ENCODE measurements at places on chromosomes 5 and 9.

DNA sequence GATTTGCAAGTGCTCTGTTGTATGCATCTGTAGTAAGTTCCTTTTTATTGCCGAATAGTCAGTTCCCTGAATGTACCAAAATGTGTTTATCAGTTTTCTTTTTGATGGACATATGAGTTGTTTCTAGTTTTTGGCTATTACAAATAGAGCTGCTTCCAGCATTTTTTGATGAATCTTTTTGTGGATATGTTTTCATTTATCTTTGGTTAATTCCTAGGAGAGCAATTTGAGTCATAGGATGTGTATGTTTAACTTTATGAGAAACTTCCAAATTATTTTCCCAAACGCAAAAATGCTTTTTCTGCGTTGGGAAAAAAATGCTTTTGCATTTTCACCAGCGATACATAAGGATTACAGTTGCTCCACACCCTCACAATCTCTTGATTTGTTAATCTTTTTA is 287.7 kb downstream of the FER start:
- no peak for DNase-seq

DNA sequence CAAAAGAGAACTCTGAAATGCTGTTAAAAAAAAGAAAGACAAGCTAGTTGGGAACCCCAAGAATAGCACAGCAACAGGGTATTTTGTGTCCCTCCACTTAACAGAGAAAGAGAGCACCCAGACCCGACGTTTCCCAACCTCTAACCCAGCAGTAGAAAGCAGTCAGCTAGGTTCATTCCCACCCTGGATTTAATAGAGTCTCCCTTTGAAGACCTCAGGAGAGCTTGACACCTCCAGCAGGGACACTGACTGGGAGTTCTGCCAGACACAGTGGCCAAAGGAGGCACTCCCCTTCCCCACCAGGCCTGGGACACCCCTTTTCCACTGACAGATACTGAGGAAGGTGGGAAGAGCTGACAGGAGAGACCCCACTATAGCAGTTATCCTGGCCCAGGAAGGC is 337.5 kb upstream of the MSX2 start:
- no peak for DNase-seq

DNA sequence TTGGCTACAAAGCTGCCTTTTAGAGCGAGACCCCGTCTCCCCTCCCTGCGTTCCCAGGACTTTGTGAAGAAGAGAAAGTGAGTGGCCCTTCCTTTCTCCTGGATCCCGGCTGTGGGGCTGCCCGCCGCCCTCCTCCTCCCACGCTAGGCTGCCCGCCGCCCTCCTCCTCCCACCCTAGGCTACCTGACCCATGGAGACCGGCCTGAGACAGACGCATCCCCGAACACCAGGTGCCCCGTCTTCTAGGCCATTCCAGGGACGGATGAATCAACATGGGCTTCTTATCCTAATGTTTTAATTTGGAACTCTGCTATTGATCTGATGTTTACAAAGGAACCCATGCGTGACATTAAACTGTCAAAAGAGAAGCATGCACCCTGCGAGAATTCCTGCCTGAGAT is 117.3 kb upstream of the LPCAT1 start:
- no peak for DNase-seq

- no peak for DNase-seq
Measured at GRCh38 chr5:155605920-155606319, 592.4 kb downstream of the KIF4B start.

- DNase-seq = no peak
Measured at GRCh38 chr5:72046106-72046505, 61.2 kb upstream of the MAP1B start.

DNA sequence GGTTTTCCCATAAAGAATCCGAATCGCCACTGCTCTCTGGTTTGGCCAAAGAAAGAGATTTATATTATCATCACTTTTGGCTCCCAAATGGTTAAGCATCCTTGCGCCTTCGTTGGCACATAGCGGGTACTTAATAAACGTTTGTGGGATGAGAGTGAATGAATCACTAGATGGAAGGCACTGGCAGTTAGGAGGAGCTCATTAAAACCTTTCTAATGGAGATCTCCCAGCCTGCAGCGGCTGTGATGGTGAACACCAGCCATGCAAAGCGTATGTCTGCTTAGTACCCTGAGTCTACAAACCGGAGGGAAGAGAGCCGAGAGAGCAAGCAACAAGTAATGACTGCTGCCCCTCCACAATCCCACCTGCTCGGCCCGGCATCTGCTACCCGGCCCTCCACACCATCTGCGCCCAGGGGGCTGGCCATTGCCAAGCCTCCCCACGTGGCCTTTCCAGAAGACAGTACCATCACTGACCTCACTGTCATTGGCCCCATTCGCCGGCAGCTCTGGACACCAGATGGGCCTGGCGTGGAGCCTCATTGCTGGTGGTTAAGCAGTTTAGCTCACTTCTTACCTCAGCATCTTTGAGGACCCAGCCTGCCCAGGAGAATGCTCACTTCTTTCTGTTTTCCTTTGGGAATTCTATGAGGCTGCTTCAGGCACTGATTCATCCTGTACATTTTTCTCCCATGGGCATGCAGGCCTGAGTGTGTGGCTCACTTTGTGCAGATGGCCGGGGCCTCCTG is 39.3 kb upstream of the ANKRD33B start:
- no peak for DNase-seq
